Fibroblast of the conjunctiva (primary cell): ENCODE measurements at places on chromosomes 12 and 14.

DNA sequence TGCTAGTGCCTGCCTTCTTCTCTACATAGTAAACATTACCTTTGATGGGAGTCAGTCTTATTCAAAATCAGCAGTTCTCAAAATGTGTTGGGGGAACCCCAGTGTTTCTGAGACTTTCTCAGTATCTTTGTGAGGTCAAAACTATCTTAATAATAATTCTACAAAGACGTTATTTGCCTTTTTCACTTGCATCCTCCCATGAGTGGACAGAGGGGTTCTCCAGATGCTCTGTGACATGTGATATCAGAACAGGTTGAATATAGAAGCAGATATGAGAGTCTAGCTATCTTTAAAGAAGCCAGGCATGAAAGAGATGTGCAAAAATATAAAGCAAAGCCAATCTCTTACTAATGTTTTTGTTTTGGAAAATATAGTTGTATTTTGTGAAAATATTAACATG lies 144.7 kb downstream of the KTN1 start:
- DNase-seq = no peak

GRCh38 chr14:59415836-59416602 lies 49.2 kb downstream of the GPR135 start:
- DNase-seq = no peak

- DNase-seq = no peak
Observed at GRCh38 chr14:90503582-90503981, 106.8 kb downstream of the CALM1 start.

GRCh38 chr14:105817971-105818711 lies 291.8 kb downstream of the TMEM121 start:
- DNase-seq = no peak

GRCh38 chr12:49939707-49940106 lies 10.8 kb upstream of the AQP2 start:
- no peak for DNase-seq

DNA sequence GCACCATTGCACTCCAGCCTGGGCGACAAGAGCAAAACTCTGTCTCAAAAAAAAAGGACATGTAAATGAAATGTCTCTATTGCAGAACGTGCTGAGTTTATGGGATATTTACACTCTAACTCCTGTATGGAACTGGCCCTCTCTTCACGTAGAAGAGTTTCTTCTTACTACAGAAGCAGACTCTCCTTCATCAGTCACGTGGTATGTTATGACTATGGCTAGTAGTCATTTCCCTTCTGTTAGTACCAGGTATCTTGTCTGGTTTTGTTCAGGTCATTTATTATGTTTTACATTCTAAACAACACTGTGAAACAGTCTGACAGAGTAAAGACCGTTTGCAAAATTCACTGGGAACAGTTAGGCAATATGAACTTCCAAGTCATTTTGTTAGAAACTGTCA lies 20.3 kb downstream of the KNTC1 start:
- DNase-seq = no peak

- no peak for DNase-seq
Observed at GRCh38 chr12:12048266-12048665, 22.5 kb upstream of the BCL2L14 start.

DNA sequence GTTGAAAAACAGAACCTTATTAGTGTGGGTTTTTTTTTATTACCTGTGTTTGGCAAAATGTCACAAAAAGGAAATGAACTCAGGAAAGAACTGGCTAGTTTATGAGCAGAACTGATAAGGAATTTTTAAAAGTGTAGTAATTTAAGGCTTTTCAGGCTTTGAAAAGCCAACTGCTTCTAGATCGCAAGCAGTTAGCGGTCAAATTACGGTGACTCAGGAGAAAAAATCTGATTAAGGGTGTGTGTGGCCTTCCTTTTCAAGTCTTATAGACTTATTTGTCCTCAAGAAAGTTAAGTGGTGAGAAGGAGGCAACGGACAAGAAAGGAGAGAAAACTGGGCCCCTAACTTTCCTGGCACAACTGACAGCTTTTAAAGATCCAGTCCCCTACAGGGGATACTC lies 33.4 kb downstream of the PDZRN4 start:
- no peak for DNase-seq

DNA sequence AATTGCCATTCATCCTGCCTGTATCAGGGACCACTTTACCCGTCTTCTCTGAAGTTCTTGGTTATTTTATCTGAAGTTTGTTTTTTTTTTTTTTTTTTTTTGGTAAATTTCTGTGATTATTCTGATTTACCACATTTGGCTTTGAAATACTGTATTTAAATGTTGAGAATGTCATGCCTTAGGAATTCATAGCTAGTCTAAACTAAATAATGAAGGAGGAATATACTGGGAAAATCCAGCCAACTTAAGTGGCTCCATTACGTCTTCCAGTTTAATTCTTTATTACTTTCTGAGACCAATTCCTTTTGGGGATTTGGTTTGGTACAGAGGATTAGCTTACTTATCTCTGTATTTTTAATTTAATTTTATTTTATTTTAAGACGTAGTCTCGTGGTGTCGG lies 60.3 kb upstream of the KCNMB4 start:
- no peak for DNase-seq

DNA sequence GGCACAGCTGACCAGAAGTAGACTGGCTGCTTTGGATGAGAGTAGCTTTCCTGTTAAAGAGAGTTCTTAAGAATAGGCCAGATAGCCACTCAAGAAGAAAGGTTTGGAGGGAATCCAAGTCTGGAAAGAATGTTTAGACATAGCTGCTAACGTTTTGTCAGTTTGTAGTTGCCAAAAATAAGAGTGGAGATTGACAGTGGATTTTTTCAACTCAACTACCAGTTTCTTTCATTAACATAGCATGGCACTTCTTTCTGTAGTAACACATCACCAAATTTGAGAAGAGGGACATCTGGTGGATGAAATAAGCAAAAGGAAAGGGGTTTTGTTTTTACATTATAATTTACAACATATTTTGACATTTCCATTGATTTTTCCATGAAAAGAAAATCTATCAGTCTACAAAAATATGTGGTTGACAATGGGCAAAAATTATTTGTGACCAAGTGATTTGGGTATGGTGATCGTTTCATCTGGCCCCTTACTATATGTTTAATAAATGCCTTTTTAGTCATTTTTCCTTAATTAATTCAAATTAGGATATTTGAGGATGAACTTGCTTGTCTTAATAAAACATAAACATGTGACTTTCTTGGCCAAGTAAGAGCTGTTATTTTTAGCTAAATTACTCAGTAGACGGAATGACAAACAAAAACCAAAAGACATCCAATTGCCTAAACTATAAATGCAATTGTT lies 71.1 kb downstream of the PTPRR start:
- peak; percentile 59 for DNase-seq

- DNase-seq = no peak
Observed at GRCh38 chr14:96920023-96920422, 122.8 kb downstream of the VRK1 start.

GRCh38 chr12:119036878-119037825 lies 55.8 kb downstream of the SRRM4 start:
- no peak for DNase-seq

GRCh38 chr12:92729773-92730305 lies 27.1 kb downstream of the PLEKHG7 start:
- DNase-seq = no peak

- DNase-seq = no peak
Observed at GRCh38 chr12:116838365-116838764, 42.9 kb downstream of the HRK start.

GRCh38 chr12:67428431-67428830 lies 159.3 kb downstream of the CAND1 start:
- no peak for DNase-seq
